ENCODE measurements at places on chromosomes 7 and 10.

- no peak for DNase-seq
Observed at GRCh38 chr10:28243923-28244322, 58.9 kb downstream of the MPP7 start.

- peak; percentile 48 for DNase-seq
Observed at GRCh38 chr7:18626717-18627116, 131.2 kb downstream of the HDAC9 start.

- no peak for DNase-seq
Observed at GRCh38 chr10:122164023-122164601, 107.0 kb upstream of the BTBD16 start.

DNA sequence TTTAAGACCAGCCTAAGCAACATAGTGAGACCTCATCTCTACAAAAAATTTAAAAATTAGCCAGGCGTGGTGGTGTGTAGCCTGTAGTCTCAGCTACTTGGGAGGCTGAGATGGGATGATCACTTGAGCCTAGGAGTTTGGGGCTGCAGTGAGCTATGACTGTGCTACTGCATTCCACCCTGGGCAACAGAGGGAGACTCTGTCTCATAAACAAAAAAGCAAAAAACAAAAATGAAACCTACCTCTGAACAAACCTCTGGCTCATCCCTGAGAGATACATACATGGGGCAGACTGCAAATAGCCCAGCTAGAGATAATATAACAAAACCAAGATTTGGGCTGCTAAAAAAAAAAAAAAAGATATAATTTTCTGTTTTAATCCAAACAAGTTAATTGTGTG is 19.5 kb downstream of the C10orf67 start:
- DNase-seq = no peak

DNA sequence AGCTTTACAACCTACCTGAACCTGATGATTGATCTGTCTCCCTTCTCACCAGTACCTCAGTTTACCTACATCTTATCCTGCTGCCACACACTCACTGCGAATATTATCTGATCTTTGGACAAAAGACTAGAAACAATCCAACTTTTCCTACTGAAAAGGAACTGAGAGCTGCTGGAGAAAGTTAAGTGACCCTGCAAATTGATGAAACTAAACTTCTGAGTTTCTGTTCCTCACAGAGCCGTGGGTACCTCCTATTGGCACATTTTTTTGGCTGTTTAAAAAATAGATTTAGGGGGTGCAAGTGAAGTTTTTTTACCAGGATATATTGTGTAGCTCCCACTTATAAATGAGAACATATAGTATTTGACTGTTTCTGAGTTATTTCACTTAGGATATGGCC is 66.0 kb upstream of the STARD3NL start:
- no peak for DNase-seq

DNA sequence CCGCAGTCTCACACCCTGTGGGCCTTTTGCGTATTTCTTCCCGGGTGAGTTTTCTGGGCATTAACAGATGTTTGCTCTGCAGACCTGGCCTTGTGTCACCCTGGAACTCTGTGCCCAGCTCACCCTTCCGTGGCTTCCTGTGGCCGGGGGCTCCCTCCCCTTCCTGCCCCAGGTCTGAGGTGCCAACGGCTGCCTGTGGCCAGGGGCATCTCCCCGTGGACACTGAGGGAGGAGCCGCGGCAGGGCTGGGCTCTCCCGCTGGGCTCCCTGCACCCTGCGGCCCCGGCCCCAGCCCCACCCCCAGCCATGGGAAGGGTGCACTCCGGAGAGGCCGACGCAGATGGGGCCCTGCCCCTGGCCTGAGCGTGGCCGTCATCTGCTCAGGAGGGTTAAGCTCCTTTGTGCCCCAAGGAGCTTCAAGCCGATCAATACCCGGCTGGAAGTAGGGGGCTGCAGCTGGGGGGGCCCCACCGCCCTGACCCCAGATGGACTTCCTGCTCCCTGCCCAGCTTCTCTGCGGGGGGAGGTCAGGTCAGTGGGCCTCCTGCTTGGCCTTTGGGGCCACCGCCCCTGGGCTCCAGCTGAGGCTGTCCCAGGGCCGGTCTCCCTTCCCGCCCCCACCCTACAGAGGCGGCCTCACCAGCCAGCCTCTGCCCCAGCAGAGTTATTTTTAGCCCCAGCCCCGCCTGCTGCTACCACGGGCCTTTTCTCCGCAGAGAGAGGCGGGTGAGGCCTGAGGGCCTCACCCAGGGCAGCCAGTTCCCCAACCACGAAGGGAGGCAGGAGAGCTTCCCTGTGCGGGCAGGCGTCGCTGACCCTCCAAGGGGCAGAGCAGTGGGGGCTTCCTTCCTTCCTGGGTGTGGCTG is 24.2 kb downstream of the PWWP2B start:
- peak; percentile 95 for DNase-seq

DNA sequence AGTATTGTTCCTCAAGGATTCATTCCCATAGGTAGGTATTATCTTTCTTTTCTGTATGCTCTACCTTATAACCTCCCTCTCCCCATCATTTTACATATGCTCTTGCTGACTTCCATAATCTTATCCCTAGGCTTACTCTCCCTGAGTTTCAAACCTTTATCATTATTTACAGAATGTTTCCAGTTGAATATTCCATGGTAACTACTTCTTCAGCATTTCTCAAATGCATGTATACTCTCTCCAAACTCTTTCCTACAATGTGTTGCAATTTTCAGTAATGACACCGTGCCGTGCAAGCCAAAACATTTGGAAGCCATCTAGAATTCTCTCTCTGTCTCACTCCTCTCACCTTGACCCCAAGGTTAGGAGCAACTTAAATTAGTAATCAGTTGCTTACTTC is 548.5 kb downstream of the MAGI2 start:
- no peak for DNase-seq

DNA sequence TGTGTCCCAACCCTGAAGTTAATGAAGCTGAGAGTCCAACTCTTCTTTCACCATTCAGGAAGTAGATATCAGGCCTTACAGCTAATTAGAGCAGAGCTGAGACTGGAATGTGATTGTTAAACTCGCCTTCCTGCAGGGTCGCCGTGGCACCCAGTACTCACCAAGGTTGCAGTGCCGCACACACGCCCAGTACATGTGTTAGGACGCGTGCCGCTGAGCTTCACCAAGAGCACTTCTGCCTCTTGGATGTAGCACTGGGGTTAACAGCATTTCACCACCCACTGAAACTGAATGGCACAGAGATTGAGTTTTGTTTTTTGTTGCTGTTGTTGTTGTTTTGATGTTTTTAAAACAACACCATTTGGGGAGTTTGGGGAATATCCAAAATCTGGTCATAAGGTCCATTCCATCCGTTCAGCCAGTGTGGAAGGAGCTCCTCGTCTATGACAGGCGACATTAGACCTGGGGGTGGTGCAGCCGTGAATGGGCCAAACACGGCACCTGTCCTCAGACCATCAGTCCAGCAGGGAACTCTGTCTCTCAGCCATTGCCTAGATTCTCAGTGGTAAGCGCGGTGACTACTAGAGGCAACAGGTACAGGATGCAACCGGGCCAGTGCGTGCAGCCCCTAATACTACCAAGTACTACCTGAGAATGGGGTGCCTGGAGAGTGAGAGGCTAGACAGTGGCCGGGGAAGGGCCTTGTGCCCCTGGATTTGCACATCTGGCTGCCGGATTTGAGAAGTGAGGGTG is 21.9 kb downstream of the WIPI2 start:
- DNase-seq = no peak

DNA sequence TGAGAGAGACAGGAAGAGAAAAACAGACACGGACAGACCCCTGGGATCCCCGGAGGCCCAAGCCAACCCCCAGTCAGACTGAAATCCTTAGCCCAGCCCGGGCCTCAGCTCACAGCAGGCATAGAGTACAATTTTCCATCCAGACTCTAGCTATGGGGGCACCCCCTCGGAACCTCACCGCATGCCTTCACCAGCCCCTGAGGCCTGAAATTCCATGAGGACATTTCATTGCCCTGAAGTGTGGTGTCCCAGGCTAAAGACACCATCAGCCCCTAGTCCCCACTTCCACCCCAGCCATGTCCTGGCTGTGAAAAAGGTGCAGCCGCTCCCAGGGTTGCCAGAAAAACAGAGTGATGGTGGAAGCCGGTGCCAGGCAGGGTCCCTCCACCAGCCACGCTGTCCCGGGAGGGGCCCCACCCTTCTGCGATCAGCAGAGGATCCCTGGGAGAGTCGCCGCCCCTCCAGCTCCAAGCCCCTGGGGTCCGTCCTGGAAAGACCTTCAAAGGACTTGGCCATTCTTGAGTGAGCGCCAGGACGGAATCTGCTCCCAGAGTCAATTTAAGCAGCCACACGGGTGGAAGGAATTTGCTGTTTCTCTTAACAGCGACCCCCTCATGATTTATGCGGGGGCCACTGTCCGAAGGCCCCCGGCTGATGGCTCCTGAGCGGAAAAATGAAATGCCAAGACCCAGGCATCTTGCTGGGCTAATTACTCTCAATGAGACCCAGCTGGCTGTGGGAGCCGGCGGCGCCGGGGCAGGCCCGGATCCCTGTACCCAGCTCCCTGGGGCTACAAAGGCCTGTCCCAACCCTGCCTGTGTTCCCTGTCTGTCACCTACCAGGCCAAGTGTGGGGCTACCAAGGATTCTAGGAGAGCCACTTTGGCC is 23.2 kb downstream of the MYL10 start:
- DNase-seq = no peak

DNA sequence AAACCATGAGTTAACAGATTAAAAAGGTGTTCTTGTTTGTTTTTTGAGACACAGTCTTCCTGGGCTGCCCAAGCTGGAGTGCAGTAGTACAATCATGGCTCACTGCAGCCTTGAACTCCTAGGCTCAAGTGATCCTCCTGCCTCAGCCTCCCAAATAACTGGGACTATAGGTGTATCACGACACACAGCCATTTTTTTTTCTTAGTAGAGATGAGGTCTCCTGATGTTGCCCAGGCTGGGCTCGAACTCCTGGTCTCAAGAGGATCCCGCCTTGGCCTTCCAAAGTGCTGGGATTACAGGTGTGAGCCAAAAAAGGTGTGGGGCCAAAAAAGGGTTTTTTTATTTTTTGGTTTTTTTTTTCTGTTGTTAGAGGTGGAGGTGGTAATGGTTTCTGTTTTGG is 29.3 kb downstream of the KMT2C start:
- DNase-seq = no peak

- no peak for DNase-seq
Observed at GRCh38 chr7:84697506-84697905, 489.4 kb downstream of the SEMA3D start.

GRCh38 chr10:8221451-8221850 is 167.0 kb downstream of the GATA3 start:
- no peak for DNase-seq

GRCh38 chr10:118488710-118489497 is 106.5 kb downstream of the PRLHR start:
- DNase-seq = peak; percentile 73

- DNase-seq = no peak
Observed at GRCh38 chr7:112336936-112337576, 113.2 kb upstream of the IFRD1 start.

Measured in OCI-M1 (cell line).